ENCODE measurements at places on chromosomes 7 and 10. TPM values are rescaled to one million over a fixed set of nuclear protein-coding genes. Genes with fewer than 3 reads are reported as not detected.

DNA sequence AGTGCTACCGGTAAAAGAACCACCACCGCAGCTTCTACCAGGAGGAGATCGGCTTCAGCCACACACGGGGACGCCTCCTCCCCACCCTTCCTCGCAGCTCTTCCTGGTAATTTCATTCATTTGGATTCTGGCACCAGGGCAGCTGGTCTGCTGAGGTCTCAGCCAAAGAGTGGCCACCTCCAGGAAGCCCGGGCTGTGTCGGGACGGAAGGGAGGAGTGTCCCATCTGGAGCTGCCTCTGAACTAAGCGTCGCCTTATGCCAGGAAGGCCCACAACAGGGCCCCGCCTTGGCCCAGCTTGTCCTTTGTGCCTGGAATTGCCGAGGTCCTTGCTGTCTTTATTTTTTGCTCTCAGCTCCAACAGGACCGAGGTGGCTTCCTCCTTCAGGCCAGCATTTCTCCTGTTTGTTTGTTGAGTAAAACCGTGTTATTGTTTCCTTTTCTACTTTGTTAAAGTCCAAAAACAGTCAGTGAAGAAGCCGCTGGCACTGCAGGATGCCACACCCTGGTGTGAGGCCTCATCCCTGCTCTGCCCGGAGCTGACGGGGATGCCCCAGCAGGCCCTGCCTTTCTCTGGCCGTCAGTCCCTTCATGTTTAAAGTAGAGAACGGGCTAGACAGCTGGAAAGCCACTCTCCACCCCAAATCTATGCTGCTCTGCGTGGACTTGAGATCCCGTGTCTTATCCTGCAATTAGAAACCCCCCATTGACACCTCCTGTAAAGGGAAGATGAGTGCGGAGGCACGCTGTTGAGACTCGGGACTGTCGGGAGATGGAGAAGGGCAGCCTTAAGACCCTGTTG lies 24.5 kb upstream of the TTYH3 start:
- DNase-seq, result no peak

- DNase-seq, result peak; percentile 82
These were observed 72.9 kb downstream of the ADK start for GRCh38 chr10:74223755-74224529.

GRCh38 chr7:147363101-147363500 lies 1227.5 kb upstream of the C7orf33 start:
- no peak for DNase-seq

DNA sequence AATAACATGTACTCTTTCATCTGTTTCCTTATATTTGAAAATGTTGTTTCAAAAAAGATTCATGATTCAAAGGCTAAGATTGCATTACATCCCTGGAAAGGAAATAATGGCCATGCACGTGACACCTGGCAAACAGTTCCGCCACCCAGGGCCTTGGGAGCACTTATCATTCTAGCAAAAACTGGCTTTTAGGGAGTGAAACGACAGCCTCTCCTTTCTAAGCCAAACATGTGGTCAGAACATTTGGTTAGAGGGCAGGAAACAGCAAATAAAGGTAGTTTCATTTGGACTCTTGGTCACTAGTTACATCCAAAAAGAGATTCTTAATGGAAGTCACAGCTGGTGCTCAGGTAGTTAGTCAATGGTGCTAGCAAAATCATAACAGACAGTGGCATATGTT lies 83.5 kb downstream of the FAS start:
- DNase-seq, result no peak

The SFRP4 gene
- total RNA-seq, result not detected

Data from epithelial cell of proximal tubule (primary cell).